ENCODE measurements at places on chromosomes 1 and 21.

DNA sequence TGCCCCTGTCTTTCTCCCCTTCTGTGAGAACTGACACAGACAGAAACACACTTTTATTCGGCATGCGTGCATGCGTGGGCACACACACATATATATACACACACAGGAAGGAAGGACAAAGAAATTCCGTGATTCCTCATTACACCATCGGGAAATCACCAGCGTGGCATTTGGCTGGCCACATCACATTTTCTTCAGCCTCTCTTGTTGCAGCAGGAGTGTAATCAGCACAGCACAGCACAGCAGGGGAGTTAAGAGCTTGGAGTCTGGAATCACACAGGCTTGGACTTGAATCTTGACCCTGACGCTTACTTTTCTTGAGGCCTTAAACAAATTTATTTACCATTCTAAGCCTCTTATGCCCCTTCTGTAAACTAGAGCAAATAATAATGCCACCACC is 45.3 kb upstream of the EPHA8 start:
- DNase-seq = no peak

- no peak for DNase-seq
Measured at GRCh38 chr1:38332649-38333310, 286.2 kb upstream of the POU3F1 start.

DNA sequence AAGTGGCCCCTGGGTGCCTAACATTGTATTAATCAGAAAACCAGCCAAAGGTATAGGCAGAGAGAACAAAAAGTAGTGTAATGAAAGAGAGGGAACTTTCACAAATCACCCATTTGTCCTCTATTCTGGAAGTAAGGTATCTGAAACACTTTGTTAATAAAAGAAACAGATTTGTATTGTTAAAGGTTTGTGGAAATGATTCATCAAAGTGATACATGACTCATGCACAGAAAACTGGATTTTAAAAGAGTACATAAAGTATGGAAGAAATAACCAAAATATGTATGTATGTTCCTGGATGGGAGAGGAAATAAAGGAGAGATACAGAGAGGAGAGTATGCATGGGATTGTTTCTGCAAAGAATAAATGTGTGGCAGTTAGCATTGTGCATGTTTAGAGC is 126.8 kb downstream of the RGS21 start:
- DNase-seq = no peak

DNA sequence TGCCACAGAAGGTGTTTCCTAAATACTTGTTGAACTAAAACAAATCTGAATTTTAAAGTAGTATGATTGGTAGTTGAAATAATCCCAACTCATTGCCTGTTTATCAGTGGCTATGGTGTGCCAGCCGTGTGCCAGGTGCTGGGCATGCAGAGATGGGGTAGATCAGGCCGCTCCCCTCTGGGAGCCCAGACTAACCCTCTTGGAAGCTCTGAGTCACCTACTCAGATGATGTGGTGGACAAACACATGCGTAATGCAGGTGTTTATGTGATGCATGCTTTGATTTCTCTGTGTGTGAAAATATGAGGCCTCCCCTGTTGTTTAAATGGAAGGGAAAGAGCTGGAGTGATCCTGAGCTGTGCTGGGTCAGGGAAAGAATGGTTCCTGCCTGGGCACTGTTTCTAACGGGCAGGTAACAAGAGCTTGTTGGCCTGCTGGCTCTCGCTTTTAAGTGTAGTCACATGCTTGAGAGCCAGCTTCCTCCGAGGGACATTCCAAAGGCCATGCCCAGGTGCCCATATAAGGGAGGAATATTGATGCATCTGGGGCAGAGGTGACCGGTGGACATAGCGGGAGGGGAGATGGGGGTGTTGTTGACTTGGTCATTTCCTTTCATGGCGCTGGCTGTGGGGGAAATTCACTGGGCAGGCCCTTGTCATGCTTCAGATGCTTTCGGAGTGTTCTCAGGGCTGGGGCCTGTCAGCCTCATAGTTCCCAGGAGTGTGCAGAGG is 10.2 kb downstream of the MFN2 start:
- no peak for DNase-seq

DNA sequence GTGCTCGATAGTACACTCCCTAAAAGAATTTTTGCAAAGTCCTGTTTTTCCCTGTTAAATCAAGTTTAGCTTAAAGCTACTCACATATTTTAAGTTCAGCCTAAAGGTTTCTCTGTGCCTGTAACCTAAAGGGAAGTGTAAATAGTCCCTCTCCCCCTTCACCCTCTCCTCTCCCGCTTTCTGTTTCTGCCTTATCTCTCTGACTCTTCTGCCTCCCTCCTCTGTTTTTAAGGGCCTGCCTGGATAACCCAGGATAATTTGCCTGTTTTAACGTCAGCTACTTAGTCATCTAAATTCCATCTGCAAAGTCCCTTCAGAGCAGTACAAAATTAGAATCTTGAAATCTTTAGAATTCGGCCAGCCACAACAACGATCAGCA is 92.6 kb downstream of the NID1 start:
- no peak for DNase-seq

- no peak for DNase-seq
Measured at GRCh38 chr1:161199506-161200139, 769 bp upstream of the ADAMTS4 start.

DNA sequence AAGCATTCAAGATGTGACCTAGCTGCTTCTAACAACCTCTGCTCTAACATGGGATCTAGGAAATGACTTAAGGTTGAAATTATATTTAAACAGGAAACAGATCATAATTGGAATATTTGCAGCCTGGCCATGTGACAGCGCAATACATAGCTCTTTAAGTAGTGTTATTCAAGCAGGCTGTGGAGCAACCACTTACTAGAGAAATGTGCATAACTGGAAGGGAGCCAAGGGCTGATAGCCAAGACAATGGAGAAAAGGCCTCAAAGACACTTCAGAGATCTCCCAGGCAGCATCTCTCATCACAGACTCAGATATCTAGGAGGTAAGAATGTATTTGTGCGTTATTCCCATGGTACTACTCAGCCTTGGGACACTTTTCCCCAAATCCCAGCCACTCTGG is 823.0 kb upstream of the PRMT6 start:
- no peak for DNase-seq

DNA sequence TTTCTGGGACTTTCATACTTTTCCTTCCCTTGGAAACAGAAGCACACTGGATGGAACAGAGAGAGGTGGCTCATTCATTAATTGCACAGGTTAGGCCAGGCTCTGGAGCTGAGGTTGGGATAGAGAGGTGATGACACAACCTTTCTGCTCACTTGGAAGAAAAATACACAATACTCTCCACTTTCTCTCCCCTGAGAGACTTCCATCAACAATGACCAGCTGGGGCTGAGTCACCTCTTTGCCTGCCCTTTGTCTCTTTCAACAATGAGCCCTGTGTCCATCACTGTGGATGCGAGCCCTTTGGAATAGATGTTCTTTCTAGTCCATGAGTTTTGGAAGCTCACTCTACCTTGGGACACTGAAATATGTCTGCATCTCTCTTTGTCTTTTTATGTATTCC is 43.1 kb downstream of the ATP2B4 start:
- DNase-seq = no peak

DNA sequence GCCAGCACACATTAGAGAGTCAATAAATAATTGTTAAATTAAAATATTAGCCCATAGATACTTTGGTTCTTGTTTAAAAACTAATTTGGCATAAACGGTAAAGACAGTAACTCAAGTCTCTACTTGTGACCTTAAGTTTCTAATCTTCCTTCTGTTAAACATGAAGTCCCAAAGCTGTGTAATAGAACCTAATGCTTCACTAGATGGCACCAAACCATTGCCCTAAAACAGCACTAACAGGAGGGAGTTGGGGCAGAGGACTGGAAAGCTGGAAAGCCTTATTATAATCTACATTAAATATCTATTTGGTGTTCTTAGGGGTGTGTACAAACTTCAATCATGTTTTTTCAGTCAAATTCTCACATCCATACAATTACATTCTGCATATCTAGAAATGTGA is 176.7 kb downstream of the OLFM3 start:
- DNase-seq = no peak

DNA sequence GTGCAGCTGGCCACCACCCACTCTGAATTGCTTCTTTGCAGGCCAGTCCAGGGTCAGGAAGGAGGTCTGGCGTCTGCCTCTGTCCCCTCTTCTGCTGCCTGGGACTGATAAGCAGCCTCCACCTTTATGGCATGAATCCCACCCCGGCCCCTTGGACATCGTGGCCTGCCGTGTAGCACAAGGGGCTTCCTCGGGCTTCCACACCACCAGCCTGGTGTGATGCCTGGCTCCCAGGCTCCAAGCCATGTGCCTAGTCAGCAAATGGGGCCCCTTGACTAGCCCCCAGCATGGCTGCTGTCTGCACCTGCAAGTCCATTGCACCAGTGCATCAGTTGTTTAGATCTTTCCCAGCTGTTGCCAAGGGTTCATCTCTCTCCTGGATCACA is 9.9 kb upstream of the ARF1 start:
- no peak for DNase-seq

GRCh38 chr1:6508154-6508815 is 16.8 kb upstream of the PLEKHG5 start:
- no peak for DNase-seq

DNA sequence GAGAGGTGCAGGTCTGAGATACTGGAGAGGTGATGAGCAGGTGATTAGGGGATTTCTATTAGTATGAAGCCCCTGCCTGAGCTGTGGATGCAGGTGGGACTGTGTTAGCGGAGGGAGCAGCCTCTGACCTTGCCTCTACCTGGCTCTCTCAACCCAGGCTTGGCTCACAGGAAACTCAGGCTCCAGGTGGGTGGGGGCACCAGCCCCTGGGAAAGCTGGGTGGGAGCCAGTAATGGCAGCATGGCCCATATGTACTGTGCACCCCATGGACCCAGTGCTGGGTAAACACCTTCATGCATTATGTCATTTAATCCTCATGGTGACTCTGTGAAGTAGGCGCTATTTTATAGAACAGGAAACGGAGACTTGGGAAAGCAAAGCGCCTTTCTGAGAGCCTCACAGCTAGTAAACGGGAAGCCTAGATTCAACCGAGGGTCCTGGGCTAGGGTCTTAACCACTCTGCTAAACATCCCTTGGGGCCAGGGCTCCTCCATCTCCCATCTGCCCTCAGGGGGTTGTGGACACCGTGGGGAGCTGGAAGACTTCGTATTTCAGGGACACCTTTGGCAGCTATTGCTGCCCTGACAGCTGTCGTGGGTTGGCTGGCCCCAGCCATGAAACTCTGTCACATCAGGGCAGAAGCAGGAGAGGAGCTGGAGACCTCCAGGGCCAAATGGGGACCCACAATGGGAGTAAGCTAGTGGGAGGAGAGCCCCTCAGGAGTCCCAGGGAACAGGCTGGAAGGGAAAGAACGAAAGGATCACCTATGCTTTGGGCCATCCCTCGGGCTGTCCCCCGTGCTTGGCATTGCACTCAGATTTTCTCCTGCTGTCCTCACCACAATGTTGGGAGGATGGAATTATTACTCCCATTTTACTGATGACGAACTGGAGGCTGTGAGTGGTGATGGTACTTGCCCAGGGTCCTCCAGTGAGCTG is 59.6 kb upstream of the CSF3R start:
- DNase-seq = no peak

DNA sequence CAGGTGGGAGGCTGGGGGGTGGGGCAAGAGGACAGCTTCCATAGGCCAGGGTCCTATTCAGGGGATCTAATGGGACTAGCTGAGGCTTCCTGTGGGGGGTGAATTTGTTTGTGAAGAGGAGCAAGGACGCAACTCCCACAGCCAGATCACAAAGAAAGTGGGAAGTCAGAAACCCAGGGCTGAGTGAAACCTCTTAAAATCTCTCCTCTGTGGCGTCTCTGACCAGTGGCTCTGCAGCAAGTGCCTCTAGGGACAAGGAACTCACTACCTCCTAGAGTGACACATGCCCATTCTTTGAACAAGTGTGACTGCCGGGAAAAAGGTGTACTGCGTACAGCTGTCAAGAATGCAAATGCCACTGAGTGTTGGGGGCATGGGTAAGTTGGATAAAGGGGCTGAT is 187.9 kb downstream of the HIVEP3 start:
- no peak for DNase-seq

DNA sequence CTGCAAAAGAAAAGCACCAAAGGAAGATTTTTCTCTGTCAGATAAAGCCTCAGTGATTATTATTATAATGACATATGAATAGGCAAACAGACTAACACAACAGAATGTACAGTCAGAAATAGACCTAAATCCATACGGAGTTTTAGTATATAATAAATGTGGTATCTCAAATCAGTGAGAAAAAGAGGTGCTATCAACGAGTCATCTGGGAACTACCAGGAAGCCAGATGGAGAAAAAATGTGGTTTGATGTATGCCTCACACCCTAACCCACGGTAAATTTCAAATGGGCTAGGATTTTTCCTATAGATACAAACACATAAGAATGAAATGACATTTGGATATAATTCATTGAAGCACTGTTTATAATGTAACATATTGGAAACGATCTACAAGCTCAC is 110.3 kb downstream of the ODF2L start:
- no peak for DNase-seq

DNA sequence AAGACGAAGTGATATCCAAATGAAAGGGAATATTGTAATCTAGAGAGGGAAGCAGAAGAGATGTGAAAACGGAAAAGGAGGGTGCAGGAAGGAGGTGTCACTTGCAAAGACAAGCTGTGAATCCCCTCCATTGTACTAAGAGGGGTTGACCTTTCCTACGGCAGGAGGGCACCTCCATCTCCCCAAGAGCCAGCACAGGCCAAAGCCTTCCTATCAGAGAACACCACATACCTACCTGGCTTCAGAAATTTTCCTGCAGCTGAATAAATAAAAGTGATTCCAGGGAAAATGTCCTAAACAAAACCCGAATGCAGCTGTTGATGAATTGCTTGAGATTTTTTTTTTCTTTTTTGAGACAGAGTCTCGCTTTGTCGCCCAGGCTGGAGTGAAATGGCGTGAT is 14.3 kb downstream of the KANK4 start:
- DNase-seq = no peak

GRCh38 chr1:77133731-77134358 is 85.4 kb downstream of the PIGK start:
- no peak for DNase-seq

DNA sequence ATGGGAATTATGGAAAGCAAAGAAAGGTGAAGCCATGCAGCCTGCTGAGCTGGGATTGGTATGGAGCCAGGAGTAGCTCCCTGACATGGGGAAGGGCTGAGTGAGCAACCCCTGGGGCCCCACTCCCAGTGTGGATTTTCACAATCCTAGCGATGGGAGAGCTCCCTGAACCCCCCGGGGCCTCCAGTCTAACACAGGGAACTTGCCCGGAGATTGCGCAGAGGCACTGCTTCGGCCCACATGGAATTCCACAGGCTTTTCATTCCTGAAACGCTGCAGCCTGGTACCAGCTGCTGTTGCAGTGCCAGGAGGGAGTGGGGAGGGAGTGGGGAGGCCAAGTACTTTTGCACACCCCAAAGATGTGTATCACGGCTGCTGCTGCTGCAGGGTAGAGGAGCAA is 110.4 kb upstream of the C21orf91 start:
- DNase-seq = no peak

Data from stimulated activated CD8-positive, alpha-beta memory T cell treated with anti-CD3 and anti-CD28 coated beads, Interleukin-15, amount 100 ng/mL, for 48 hours (primary cell).